ENCODE measurements at places on chromosomes 11 and 22.

- DNase-seq, result no peak
These were observed 30.4 kb downstream of the BSX start for GRCh38 chr11:122951211-122951610.

GRCh38 chr11:85464283-85464682 is 162.9 kb downstream of the DLG2 start:
- DNase-seq, result no peak

DNA sequence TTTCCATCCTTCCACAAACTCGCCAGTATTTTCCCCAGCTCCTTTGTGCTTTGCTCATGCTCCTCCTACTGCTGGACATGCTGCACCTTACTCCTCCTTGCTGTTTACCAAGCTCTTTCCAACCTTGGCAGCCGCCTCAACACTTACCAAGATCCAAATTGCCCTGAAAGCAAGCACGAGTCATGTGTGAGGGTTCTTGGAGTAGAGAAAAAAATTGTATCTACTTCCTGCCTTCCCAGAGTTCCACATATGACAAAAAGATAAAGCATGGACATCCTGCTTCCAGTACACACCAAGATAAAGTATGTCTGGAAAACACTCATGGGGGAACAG is 767.5 kb downstream of the NTM start:
- DNase-seq, result no peak

GRCh38 chr11:14318581-14318981 is 40.4 kb downstream of the RRAS2 start:
- DNase-seq, result no peak

DNA sequence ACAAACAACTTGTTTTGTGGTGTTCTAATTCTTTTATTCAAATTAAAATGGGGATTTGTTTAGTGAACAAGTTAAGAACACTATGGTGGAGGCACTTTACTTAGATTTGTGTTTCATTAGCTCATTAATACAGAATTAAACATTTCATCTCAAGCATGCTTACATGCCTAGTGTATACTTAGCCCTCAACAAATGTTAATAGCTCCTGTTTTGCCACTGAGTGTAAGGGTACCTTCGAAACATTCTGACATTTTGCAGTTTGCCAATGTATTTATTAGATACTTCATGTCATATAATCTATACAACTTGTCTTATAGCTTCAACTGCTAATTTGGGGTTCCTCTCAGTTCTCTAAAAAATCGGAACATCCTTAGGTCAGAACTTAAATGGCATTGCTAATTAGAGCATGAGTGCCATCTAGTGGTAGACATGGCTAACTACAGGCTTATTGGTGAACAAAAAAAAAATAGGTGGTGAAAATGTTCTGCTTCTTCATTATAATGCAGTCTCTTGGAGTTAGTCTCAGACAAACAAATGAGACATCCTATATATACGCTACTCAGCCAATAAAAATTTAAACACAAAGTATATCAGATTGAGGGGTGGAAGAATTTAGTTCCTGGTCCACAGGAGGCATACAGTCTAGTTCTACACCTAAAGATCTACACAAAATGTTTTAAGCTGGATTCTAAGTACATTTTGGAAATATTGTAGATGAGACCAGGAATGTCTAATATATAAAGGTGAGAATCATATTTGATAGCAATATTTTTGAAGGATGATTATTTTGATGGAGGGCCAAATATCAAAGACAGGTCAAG is 4.9 kb upstream of the CNTN5 start:
- DNase-seq, result peak; percentile 5

DNA sequence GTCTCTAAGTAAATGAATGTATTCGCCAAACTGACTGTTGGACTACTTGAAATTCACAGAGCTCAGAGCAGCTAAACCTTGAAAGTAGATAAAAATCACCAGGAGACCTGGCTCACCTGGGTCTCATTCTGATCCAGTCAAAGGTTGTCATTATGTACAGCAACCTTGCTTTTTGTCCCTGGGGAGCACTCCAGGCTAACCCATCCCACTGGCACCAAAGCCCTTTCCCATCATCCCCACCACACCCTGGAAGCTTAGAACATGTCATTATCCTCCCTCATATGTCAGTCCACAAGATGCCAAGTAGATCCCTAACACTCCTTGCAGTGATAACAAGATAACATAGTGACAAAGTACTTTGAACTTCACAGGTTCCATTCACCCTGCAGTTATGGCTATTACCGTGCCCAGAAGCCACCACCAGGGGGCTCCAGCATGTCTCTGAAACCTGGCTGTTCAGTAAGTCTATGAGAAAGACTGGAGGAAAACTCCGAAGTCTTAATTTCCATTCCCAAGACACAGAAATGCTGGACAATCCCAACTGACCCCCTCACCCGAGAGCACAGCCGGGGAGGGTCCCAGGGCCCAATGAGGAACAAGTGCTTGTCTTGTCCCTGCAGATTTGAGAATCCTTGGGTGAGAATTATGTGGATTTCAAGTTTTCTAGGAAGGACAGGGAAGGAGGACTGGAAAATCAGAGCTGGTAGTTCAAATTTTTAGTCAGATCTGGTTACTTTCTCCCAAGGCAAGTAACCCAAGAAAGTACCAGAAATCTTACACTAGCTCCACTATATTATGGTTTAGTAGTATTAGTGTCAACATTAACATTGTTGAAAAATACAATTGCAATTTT is 43.0 kb upstream of the USP47 start:
- DNase-seq, result peak; percentile 23

GRCh38 chr11:695288-695537 is 191 bp upstream of the DEAF1 start:
- DNase-seq, result no peak

DNA sequence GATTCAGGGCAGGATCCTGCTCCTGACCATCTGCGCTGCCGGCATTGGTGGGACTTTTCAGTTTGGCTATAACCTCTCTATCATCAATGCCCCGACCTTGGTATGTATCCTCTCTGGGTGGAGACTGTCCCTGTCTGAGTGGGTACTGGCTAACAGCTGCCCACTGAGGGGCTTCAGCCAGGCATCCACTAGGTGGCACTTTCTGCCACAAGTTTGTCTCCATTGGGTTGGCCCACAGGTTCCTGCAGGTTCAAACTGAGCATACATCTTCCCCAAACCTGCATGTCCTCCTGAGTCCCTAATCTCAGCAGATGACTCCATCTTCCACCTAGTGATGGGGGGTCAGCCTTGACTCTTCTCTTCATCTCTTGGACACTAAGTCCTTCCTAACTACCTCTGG is 4.4 kb downstream of the SLC2A11 start:
- no peak for DNase-seq

DNA sequence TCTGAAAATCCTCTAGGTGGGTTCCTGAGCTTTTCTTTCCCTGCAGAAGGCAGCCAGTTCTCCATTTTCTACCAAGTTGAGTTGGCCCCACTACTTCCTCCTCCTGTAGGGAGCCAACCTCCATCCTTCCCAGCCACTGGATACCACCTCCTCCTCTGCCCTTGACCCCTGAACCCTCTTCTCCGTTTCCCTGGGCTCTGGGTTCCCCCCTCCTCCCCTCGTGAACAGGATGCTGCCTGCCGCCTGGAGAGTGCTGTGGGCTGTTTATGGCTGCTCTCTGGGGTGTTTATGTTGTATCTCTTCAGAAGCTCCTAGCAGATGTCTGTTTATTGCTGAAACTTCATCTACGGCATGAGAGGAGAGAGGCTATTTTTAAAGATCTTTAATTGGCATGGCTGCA is 8.6 kb downstream of the MICAL2 start:
- DNase-seq, result no peak

GRCh38 chr11:12952094-12952493 is 57.0 kb upstream of the RASSF10 start:
- no peak for DNase-seq

DNA sequence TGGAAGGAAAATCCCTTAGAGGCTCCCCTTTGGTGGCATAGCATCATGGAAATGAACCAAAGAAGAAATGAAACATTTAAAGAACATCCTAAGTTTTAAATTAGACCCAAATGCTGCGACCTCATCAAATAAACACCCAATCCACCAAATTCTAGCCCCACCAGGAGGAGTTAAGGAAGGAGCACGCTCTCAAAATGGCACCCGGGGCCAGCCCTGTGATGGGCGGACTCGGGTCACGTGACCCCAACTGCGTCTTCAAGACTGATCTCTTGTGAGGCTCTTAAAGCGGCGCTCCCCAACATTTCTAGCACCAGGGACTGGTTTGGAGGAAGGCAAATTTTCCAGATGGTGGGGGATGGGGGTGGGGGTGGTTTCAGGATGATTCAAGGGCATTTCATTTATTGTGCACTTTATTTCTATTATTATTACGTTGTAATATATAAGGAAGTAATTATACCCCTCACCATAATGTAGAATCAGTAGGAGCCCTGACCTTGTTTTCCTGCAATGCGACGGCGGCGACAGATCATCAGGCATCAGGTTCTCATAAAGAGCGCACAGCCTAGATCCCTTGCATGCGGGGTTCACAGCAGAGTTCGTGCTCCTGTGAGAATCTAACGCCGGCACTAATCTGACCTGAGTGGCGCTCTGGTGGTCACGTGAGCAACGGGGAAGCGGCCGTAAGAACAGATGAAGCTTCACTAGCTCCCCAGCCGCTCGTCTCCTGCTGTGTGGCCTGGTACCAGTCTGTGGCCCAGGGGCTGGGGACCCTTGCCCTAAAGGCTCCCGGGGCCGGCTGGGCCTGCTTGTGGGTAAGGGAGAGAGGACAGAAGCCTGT is 90.6 kb upstream of the SLC22A12 start:
- DNase-seq, result no peak

- no peak for DNase-seq
These were observed 90.4 kb downstream of the GRIA4 start for GRCh38 chr11:105700271-105700670.
